NCI-H2171 treated with DMSO at 0.1 percent for 48 hours (cell line): ENCODE measurements at places on chromosomes 13 and 19.

GRCh38 chr13:99227909-99228688, 27.4 kb downstream of the UBAC2 start:
- DNase-seq: no peak

- no peak for DNase-seq
Measured at GRCh38 chr13:50509771-50510441, 333.6 kb downstream of the DLEU7 start.

GRCh38 chr19:31270897-31271296, 78.3 kb downstream of the TSHZ3 start:
- DNase-seq: no peak

DNA sequence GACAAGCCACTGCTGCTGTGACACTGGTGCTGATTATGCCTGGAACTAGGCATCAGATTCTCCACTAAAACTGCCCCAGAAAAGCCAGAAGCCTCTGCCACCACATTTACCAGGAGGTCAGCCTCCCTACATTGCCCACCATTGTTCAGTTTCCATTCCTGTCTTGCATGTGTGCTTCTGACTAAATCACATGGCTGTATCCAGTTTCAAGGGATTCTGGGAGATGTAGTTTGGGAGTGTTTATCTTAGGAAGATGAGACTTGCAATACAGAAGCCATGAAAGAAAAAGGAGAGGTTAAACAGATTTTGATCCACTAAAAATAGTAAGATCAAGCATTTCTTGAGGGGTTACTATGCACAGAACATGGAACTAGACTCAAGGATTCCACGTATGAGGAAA, 40.7 kb upstream of the SERPINE3 start:
- DNase-seq: peak; percentile 38

GRCh38 chr13:61463024-61463423, 47.4 kb upstream of the PCDH20 start:
- no peak for DNase-seq

DNA sequence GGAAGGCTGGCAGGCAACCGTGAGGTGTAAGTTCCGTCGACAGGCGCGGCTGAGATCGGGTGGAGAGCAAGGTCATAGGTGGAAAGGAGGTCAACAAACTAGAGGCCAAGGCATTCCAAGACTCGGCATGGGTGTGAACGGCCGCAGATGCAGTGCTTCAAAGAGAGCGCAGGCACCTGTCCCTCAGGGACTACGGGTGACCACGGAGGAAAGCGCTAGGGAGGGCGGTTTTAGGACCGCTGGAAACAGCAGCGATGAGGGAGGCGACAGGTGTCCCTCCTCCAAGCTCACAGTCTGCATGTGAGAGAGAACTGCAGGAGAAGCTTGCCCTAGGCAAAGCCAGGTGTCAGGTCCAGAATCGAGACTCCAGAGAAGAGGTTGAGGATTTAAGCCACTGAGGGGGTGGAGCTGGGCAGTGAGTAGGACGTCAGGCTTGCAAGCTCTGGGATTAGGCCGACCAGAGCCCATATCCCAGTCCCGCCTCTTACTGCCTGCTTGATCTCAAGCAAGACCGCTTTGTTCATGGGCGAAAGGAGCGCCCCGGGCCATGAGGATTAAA, 1.6 kb upstream of the MLNR start:
- DNase-seq: no peak

- no peak for DNase-seq
Measured at GRCh38 chr19:2423915-2424685, 3.3 kb downstream of the TIMM13 start.

DNA sequence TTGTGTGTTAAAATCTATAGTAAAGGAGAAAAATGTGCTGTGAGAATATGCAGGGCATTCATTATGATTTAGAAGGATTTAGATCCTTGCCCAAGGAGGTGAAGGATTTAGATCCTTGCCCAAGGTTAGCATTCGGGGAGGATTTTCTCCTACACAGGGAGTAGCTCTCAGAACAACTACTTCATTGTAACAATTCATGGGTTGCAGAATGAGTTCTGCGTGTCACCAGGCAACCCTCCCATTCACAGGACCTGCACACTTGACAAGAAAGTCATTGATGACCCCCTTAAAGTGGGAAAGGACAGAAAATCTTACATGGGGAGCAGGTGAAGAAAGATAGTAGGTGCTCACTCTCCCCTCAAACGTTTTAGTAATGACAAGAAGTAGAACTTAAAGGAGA, 167.1 kb upstream of the MAB21L1 start:
- DNase-seq: no peak
